ENCODE measurements at places on chromosomes 1 and 21. TPM values are rescaled to one million over a fixed set of nuclear protein-coding genes. Genes with fewer than 3 reads are reported as not detected.

The CYP2J2 gene
- not detected for total RNA-seq

The GPR37L1 gene
- not detected for total RNA-seq

The TCP10L gene
- 0.97 TPM for total RNA-seq

The GSTM1 gene
- total RNA-seq: not detected

The GBP6 gene
- not detected for total RNA-seq

All from GM23248 (cell line).